ENCODE measurements at places on chromosomes 5 and 9. TPM values are rescaled to one million over a fixed set of nuclear protein-coding genes. Genes with fewer than 3 reads are reported as not detected.

DNA sequence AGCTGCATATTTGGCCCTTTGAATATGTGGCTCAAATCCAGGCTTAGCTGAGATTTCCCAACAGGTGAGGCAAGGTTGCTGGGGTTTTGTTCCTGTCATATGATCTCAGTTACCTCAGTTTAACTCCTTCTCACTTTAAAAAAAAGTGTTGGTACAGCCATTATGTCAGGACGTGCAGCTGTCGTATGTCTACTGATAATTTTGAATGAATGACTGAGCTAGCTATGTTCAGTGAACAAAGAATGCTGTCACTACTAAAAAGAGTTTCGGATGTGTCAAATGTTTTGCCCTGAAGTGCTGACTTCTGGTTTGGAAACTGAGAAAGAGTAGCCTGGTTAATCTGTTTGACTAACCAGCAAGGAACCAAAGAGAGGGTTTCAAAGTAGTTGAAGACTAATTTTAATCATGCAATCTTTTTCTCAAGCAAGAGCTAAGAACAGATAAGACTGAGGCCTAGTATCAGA, 106.3 kb upstream of the NR3C1 start:
- no peak for DNase-seq
- no peak overlapping the region for H3K4me3 ChIP-seq
- H3K36me3 ChIP-seq: no peaks in the 10 kb centered on the region
- no peak overlapping the region for H3K27ac ChIP-seq
- no peaks in the 10 kb centered on the region for H3K4me1 ChIP-seq

DNA sequence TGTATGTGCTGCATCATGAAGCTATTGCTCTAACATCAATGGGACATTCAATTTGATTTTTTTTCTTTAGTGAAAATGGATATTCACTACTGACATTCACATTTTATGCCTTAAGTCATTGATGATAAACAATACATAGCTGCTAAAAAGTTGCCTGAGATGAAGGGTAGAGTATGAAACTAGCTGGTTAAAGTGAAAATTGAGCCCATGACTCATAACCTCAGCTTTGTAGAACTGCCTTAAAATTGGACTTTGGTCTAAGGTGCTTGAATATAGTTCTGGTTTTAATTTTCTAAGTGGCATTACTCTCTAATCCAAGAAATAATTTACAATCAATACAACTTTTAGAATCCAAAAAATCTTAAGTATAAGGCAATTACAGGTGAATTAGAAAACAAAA, 740.4 kb upstream of the RIOK2 start:
- H3K27me3 ChIP-seq: no peaks in the 10 kb centered on the region
- H3K27ac ChIP-seq: no peak overlapping the region
- H3K36me3 ChIP-seq: no peaks in the 10 kb centered on the region

DNA sequence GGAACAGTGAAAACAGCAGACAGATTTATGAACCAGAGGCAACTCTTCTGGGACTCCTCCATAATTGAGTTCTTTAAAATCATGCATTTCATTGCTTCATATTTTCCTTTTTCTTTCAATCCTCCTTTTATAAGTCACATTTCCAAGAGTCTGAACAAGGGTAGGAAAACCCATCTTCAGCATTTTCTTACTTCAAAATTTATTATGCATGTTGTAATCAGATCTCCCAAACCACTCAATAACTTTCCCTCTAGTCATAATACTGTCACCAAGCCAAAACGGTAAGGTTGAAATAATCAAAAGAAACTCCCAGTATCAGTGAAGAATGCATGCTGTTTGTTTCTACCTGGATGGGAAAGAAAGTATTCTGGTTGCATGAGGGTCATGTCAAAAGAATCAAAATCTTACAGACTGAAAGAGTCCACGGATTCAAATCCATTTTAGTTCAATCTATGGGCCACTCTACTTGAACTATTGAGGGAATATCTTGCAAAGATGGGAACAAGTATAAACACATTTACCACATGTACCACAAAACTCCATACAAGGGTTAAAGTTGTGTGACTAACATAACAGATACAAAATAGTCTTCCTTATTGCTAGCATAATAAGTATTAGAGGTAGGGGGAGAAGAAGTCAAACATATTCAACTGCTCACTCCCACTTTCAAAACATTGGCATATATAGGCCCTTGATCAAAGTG, 797.3 kb downstream of the MAT2B start:
- H3K36me3 ChIP-seq: no peaks in the 10 kb centered on the region
- no peak for DNase-seq
- H3K4me3 ChIP-seq: no peak overlapping the region
- H3K27me3 ChIP-seq: no peaks in the 10 kb centered on the region
- H3K27ac ChIP-seq: no peak overlapping the region

DNA sequence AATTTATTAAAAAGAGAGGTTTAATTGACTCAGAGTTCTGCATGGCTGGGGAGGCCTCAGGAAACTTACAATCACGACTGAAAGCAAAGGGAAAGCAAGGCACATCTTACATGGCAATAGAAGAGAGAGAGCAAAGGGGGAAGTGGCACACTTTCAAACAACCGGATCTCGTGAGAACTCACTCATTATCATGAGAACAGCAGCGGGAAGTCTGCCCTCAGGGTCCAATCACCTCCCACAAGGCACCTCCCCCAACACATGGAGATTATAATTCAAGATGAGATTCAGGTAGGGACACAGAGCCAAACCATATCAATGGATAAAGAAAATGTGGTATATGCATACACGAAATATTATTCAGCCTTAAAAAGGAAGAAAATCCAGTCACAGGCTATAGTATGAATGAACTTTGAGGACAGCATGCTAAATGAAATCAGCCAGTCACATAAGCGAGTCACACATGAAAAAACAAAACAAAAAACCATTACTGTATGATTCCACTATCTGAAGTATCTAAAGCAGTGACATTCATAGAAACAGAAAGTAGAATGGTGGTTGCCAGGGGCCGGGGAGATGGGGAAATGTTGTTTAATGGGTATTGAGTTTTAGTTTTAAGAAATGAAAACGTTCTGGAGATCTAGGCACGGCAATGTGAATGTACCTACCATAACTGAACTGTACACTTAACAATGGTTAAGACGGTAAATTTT, 83.4 kb upstream of the PCA3 start:
- no peaks in the 10 kb centered on the region for H3K27me3 ChIP-seq
- no peak overlapping the region for H3K27ac ChIP-seq
- no peak for DNase-seq
- H3K4me1 ChIP-seq: no peaks in the 10 kb centered on the region
- H3K36me3 ChIP-seq: no peaks in the 10 kb centered on the region

- no peak overlapping the region for H3K27ac ChIP-seq
- H3K4me3 ChIP-seq: no peak overlapping the region
- no peak for DNase-seq
- H3K4me1 ChIP-seq: no peaks in the 10 kb centered on the region
Measured at GRCh38 chr5:75363726-75364495, 26.9 kb downstream of the HMGCR start.

- peaks cover 7% of the 10 kb centered on the region for H3K36me3 ChIP-seq
Measured at GRCh38 chr9:34663303-34663605, 797 bp upstream of the CCL27 start.

GRCh38 chr5:122736086-122736845, 38.6 kb upstream of the SNX2 start:
- H3K36me3 ChIP-seq: no peaks in the 10 kb centered on the region
- no peak overlapping the region for H3K4me3 ChIP-seq
- no peaks in the 10 kb centered on the region for H3K27me3 ChIP-seq
- no peak for DNase-seq

DNA sequence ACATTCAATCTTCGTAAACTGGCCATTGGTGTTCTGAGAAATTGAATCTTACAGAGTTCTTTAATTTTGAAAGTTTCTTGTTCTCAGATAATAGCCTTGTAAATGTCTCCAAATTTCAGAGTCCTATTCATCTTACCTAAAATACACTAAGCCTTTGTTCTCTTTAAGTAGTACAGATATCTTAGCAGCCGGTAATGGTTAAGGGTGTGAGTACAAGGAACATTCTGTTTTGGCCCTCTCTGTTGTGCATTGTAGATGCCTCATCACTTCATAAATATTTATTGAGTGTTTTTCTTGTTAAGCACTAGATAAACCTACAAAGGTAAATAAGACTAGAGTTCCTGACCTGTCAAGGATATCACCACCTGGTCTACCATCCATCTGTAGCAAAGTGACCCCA, 35.2 kb downstream of the ZCCHC7 start:
- no peak overlapping the region for H3K27ac ChIP-seq
- H3K27me3 ChIP-seq: no peaks in the 10 kb centered on the region
- no peak overlapping the region for H3K4me3 ChIP-seq
- H3K36me3 ChIP-seq: no peaks in the 10 kb centered on the region
- DNase-seq: no peak
- peaks cover 8% of the 10 kb centered on the region for H3K4me1 ChIP-seq

DNA sequence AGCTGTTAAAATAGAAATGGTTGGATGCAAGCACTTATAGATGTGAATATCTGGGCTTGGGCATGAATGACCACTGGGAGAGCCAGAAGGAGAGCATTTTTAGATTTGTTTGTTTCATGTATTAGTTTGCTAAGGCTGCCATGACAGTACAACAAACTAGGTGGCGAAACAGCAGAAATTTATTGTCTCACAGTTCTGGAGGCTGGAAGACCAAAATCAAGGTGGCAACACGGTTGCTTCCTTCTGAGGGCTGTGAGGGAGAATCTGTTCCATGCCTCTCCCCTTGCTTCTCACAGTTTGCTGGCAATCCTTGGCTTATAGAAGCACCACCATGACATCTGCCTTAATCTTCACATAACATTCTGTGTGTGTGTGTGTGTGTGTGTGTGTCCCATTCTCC, 20.2 kb upstream of the CDC23 start:
- H3K36me3 ChIP-seq: no peaks in the 10 kb centered on the region
- peaks cover 19% of the 10 kb centered on the region for H3K4me1 ChIP-seq
- no peaks in the 10 kb centered on the region for H3K27me3 ChIP-seq
- no peak overlapping the region for H3K4me3 ChIP-seq
- no peak for DNase-seq
- H3K27ac ChIP-seq: no peak overlapping the region

The ROPN1L gene
- not detected for total RNA-seq

- no peak overlapping the region for H3K27ac ChIP-seq
- no peak for DNase-seq
- no peaks in the 10 kb centered on the region for H3K4me1 ChIP-seq
- H3K36me3 ChIP-seq: no peaks in the 10 kb centered on the region
- H3K27me3 ChIP-seq: no peaks in the 10 kb centered on the region
Measured at GRCh38 chr5:97752871-97753270, 569.8 kb upstream of the RIOK2 start.

The GAS1 gene
- 78.6 TPM for total RNA-seq

GRCh38 chr9:82170866-82171265, 182.3 kb downstream of the SPATA31D1 start:
- H3K27me3 ChIP-seq: no peaks in the 10 kb centered on the region
- no peak for DNase-seq
- H3K27ac ChIP-seq: no peak overlapping the region
- no peaks in the 10 kb centered on the region for H3K36me3 ChIP-seq

DNA sequence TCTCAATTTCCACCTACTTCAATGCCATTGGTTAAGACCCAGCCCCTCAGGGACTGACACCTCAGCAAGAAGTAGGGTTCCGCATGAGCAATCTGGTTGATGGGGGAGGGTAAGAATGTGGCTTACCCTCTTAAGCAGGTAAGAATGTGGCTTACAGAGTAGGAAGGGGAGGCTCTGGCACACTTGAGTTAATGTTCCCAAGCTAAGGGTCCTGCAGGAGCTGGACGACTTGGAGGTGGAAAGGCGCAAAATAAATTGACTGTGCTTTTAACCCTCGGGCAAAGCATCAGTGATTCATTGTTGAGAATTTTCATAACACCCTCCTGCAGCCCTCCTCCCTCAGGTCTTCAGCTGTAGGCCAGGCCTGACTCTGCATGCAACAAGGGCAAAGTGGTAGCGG, 24.9 kb upstream of the ADRA1B start:
- no peak for DNase-seq
- H3K27me3 ChIP-seq: no peaks in the 10 kb centered on the region
- H3K36me3 ChIP-seq: no peaks in the 10 kb centered on the region
- no peaks in the 10 kb centered on the region for H3K4me1 ChIP-seq
